ENCODE measurements at places on chromosomes 1 and 21. TPM values are rescaled to one million over a fixed set of nuclear protein-coding genes. Genes with fewer than 3 reads are reported as not detected.

- DNase-seq = no peak
Observed at GRCh38 chr1:78437396-78437795, 53.4 kb upstream of the PTGFR start.

Gene LCE1A
- total RNA-seq = not detected

Gene WDR64
- not detected for total RNA-seq

DNA sequence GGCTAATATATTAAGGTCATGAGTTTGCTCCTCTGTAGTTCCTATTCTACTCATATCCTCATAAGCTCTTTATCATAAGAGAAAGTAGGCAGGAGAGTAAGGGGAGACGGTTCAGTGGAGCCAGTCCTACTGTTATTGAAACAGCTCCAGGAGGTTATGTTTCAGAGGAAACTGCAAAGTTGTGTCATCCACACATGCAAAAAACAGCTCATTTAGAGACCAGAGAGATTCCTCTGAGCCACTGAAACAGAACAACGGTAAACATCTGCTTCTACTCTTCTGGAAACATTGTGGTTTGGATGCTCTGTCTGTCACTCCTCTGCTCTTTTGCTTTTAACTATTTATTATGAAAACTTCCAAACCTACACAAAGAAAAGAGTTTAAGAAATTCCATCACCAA lies 66.3 kb upstream of the PPP2R5A start:
- no peak for DNase-seq

GRCh38 chr1:89710498-89711139 lies 77.7 kb downstream of the LRRC8C start:
- no peak for DNase-seq

Gene FCRL2
- not detected for total RNA-seq

DNA sequence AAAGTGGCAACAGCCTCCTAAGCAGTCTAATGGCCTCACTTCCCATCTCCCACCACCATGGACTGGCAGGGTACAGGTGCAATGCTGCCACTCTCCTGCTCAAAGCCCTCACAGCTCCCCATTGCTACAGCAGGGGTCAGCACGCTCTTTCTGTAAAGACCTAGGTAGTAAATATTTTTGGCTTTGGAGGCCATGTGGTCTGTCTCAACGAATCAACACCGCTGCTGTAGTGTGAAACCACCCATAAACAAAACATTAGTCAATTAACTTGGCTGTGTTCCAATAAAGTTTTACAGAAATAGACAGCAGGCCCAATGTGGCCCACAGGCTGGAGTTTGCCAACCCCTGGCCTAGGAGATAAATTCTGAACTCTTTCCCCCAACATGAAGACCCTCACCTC lies 44.6 kb upstream of the TMEM125 start:
- no peak for DNase-seq

Gene ATAD3C
- total RNA-seq = 0.51 TPM

Gene S100A6
- 418 TPM for total RNA-seq

Gene HHIPL2
- not detected for total RNA-seq

DNA sequence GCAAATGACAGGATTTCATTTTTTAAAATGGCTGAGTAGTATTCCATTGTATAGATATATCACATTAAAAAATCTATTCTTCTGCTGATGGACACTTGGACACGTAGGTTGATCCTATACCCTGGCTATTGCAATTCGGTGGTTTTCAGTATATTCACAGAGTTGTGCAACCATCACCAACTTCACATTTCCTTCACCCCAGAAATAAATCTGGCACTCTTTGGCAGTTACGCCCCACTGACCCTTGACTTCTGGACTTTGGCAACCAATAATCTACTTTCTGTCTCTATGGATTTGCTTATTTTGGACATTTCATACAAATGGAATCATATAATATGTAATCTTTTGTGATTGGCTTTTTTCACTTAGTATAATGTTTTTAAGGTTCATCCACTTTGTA lies 35.9 kb downstream of the MAP3K7CL start:
- DNase-seq = no peak

GRCh38 chr1:172832006-172832725 lies 173.3 kb downstream of the FASLG start:
- no peak for DNase-seq

Gene CELA3A
- total RNA-seq = not detected

DNA sequence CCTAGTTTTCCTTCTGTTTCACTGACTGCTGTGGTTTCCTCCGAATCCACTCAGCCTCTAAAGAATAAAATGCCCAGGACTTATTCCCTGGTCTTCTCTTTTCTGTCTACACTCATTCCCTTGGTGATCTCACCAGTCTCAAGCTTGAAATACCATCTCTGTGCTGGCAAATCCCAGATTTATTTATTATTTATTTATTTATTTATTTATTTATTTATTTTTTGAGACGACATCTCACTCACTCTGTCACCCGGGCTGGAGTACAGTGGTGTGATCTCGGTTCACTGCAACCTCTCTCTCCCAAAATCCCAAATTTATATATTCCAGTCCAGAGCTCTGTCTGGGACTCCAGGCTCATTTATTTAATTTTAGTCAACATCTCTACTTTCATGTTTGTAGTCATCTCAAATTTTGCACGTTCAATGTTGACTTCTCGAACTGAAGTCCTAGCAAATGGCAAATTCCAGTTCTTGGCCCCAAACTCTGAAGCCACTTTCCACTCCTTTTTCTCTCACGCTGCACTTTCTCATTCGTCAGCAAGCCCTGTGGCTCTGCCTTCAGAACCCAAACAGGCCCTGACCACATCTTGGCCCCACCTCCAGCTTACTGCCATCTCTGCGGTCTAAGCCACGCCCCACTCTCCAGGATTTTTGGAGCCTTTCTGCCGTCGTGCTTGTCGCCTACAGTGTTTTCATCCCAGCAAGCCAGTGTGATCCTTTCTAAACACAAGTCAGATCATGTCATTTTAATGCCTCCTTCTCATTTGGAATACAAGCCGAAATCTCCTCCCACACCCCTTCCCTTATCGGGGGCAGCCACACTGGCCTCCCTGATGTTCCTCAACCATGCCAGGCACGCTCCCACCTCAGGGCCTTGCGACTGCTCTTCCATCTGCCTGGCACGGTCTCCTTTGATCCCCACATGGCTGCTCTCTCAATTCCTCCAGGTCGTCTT lies 14.2 kb upstream of the TENT5B start:
- DNase-seq = no peak

DNA sequence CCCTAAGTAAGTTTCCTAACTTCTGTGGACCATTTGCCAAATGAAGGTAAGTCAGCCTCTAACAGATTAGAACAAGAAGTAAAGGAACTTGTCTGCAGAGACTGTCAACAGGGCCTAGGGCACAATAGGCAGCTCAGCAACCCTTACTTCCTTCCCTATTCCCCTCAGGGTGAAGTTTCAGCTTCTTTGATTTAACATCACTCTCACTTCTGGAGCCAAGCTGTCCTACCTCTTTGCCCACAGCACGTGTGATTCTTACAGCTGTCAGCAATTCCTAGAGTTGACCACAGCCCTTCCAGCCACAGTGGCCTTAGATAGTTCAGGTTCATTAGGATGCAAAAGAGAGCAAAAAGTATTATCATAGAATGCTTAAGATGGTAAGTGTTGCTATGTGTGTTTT lies 7.6 kb upstream of the EIF4G3 start:
- no peak for DNase-seq

DNA sequence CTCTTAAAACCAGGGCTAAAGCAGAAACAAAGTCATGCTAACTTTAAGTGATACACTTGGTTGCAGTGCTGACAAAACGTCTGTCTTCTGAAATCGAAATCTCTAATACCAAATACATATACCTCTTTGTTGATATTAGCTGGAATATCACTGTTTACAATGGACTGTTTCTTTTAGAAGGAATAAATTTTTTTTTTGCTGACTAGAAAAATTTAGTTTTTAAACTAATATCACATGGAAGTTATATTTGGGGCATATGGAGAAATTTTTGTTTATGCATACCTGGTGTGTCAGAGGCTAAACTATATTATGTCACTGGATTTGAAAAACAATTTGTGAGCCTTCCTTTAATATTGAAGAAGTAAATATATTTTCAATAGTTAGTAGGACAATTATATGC lies 39.1 kb downstream of the USP25 start:
- no peak for DNase-seq

Gene S100A8
- 71.3 TPM for total RNA-seq

Gene NBPF20
- total RNA-seq = 1.2 TPM

DNA sequence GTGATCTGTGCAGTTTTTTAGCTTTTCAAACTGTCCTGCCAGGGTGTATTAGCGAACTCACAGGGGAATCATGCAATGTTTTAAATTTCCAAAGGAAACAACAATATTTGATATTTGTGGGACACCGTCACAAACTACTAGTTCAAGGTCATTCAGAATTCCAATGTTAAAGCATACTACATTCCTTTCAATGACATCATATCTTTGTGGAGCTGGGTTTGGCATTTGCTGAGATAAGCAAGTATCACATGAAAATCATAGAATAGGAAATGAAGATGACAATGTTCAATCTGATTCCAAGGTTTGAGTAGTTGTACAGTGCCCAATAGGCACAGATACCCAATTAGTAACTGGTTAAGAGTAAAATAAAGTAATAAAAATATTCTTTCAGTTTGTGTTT lies 35.6 kb downstream of the NUF2 start:
- no peak for DNase-seq

GRCh38 chr1:170149241-170149640 lies 3.5 kb downstream of the NTMT2 start:
- DNase-seq = no peak

DNA sequence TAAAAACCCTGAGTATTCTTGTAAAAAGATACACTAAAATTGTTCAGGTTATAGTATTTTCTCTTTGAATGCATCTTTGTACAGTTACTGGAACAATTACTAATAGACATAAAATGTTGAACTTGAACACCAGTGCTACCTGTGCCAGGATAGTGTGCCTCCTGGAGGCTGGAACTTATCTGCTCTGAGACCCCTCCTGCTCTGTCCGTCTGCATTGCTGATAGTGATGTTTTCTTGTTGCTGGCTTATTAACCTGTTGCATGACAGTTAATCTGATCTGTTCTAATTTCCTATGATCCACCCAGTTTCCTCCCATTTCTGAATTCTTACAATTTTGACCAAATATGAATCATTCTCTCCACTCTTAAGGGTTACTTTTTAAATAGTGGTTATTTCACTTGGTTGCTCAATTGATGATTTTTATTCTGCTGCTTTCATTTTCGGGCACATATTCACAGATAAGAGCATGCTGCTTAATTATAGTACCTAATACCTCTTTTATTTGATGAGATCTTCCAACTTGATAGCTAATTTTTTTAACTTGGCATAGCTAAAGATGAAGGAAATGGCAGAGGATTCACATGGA lies 101.4 kb downstream of the CC2D1B start:
- no peak for DNase-seq

GRCh38 chr1:114234408-114235124 lies 80.9 kb upstream of the SYT6 start:
- DNase-seq = no peak

DNA sequence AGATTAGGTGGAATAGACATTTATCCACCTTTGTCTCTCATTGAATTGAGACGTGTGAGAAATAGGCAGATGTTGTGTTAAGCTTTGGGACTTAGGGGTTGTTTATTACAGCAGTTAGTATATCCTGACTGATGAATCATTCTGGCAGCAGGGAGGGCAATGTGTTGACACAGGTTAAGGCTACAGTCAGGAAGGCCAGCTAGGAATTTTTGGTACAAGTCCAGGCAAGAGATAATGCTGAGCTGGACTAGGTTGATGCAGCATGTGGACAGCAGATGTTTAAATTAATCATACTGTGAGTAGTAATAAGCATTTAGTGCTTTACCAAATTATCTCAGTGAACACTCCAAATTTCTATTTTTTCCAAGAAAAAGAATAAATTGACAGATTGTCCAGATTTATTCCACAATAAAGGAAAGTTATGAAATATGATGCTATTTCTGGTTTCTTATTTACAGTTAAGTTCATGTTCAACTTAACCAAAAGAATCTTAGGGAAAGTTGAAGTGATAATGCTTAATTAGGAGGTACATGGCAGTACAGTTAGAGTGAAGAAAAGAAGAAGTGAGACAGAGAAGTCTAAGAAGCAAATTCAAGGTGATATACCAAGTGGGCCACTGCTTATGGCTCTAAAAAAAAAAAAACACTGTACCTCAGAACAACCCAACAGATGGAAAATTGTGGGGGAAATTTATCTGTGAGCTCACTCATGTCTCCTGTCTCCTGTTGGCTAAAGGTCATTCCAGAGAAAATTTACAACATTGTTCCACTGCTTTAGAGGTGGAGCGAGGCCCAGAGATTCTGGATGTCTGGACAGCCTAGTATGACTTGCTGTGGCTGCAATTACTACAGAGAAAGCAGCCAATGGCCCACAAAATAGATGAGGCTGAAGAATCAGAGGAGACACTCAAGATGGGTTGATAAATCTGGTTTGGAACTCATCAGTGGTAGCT lies 102.7 kb upstream of the C21orf91 start:
- no peak for DNase-seq

GRCh38 chr1:44571712-44572571 lies 102.3 kb downstream of the TMEM53 start:
- peak; percentile 29 for DNase-seq

- no peak for DNase-seq
Observed at GRCh38 chr1:56527548-56528302, 51.6 kb downstream of the PLPP3 start.

- no peak for DNase-seq
Observed at GRCh38 chr1:30290581-30290980, 432.8 kb downstream of the MATN1 start.

DNA sequence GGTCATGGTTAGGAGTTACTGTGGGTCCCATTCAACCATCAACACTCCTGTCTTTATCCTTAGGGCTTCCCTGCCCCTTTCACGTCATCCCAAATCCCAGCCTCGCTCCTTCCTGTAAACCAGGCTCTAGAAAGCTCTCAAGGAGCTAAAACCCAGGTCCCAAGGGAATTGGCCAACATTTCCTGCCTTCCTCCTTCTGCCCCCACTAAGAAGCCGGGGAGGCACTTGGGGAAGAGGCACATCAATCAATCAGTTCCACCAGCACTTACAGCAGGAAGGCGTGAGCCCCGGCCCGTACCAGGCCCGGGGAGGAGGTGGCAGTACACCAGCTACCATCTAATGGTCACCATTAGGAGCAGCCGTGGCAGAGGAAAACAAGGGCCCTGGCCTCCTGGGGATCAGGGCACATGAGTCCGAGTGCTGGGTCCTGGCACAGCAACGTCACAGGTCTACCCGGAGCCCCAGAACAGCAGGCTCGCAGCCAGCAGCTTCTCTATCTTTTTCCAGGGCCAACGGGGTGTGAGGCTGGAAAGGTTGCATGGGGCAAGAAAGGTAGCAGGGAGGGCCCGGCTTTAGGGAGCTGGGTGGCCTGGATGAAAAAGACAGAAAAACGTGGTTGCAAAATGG lies 108.6 kb downstream of the CASZ1 start:
- no peak for DNase-seq

GRCh38 chr1:59477286-59477685 lies 180.4 kb downstream of the FGGY start:
- DNase-seq = no peak

Gene SLC2A5
- 1.5 TPM for total RNA-seq

- no peak for DNase-seq
Observed at GRCh38 chr1:95145493-95145892, 28.3 kb downstream of the TLCD4 start.

Gene CNTN2
- total RNA-seq = 0.30 TPM

All from cardiac septum (tissue), 1 donor.